Globus pallidus (tissue), 1 donor: ENCODE measurements at places on chromosomes 16 and 17.

GRCh38 chr16:86085795-86086194 is 186.8 kb downstream of the IRF8 start:
- no peak for DNase-seq

DNA sequence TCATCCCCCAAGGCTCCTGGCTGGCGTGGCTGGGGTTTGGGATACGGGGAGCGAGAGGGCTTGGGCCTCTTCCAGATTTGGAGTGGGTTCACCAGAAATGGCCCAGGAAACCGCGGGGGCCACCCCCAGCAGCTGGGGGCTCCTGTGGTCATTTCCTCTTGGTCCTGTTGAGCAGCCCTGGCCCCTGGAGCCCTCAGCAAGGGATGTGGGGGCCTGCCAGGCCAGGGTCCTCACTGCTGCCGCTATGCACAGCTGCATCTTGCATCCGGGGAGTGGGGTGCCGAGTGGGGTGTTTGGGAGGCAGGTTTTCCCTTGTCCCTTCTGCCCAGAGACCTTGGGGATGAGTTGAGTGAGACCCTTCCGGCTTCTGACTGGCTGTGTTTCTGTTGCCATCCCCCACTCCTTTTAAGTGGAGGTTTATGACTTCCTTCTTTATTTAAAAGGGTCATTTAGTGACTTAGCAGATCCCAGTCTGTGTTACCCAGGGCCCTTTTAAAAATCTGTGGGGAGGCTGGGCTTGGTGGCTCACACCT is 319.8 kb downstream of the SEC14L1 start:
- no peak for DNase-seq

DNA sequence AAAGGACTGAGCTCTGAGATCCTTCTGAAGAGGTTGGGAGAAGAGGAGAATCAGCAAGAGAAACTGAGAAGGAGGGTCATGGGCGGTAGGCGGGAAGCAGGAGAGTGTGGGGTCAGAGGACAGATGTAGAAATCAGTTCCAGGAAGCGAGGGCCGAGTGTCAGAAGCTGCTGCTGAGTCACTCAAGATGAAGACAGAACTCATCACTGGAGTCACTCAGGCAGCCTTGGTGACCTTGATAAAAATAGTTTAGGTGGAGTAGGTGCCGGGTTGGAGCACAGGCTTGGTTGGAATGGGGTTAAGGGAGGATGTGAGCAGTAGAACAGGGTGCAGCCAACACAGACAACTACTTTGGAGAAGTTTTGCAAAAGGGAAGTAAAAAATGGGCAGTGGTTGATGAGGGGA is 6.1 kb upstream of the ITGAM start:
- peak; percentile 25 for DNase-seq

DNA sequence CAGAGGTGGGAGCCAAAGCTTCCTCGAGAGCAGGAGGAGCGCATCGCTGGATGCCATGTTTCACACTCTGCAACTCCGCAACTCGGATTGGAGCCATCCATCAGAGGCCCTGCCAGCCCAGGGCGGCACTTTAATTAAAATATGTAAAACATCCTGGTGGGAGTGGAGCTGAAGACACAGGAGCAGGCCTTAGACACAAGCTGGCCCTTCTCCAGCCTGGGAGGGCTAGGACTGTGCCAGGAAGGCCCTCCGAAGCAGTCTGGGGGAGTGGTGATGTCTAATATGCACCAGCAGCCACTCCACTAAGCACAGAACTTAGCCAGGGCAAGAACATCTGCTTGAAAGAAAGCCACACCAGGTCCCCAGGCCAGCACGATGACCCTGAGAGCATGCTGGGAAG is 5.8 kb upstream of the CCDC182 start:
- DNase-seq = no peak

DNA sequence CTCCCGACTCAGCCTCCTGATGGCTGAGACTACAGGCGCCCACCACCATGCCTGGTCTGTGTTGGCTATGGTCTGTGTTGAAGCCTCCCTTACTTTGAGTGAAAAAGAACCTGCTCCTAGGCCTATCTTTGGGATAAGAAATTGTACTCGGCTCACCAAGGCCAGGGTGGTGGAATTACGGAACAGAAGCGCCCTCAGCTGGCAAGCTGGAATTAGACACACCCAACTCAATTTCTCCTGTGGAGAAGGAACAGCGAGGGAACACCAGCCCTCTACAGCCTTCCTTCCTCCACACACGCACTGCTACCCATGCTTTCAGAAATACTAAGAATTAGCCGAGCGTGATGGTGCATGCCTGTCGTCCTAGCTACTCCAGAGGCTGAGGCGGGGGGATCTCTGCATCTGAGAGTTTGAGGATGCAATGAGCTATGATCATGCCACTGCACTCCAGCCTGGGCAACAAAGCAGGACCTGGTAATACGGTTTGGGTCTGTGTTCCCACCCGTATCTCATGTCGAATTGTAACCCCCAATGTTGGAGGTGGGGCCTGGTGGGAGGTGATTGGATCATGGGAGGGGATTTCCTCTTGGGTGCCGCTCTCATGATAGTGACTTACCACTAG is 40.1 kb upstream of the RBBP6 start:
- DNase-seq = peak; percentile 12

- no peak for DNase-seq
Measured at GRCh38 chr17:43680461-43680860, 18.7 kb upstream of the MEOX1 start.

DNA sequence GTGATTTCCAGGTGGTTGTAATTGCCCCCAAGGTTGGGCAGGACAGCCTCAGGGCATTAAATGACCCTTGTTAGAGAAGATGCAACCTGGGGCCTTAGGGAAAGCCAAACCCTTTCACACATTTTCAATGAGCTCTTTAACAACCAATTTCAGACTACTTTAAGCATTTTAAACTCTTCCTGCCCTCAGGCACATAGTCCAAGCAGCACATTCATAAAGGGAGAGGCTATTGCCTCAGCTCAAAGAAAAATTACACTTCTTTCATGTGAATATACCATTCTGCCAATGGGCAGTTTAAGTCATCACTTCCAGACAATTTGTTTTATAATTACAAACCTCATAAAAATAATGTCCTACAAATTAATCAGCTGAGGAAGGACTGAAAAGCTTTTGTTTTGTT is 544.5 kb downstream of the NPIPA7 start:
- no peak for DNase-seq

DNA sequence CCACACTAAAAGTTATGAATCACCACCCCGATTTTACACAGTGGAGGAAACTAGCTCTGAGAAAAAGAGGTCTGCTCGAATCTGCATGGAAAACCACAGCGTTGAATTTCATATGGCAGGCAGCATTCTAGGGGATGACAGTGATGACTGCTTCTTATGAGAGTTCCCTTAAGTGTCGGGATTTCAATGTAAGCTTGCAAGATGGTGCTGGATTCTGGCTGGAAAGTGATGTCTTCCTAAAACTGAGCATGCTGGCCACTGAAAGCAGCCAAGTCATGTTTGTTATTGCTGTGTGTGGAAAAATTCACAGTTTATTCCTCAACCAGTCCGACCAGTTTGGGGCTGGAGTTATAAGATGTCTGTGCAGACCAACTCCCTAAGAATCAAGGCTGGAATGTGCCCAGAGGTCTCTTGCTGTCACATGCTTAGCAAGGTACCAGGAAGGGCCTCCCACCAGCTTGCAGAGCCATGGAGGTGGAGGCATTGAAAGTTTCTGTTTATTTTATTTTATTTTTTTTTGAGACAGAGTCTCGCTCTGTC is 37.2 kb upstream of the GAN start:
- DNase-seq = no peak

DNA sequence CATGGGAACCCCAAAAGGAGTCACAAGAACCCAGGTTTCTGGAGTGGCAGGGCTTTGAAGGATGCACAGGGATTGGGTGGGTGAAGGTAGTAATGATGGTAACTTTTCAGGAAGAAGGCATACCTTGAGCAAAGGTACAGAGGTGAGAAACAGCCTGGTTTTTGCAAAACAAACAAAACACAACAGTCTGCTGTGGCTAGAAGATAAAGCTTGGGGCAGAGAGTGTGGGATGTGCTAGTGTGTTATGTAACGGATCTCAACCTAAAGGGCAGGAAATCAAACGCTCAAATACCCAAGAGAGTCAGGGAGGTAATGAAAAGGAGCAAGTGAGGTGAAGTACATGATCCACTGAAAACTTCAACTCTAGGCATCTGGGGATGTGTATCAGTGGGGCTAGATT is 4.6 kb downstream of the PTGES3L start:
- DNase-seq = no peak

- no peak for DNase-seq
Measured at GRCh38 chr17:62778990-62779681, 29.0 kb downstream of the MARCHF10 start.

DNA sequence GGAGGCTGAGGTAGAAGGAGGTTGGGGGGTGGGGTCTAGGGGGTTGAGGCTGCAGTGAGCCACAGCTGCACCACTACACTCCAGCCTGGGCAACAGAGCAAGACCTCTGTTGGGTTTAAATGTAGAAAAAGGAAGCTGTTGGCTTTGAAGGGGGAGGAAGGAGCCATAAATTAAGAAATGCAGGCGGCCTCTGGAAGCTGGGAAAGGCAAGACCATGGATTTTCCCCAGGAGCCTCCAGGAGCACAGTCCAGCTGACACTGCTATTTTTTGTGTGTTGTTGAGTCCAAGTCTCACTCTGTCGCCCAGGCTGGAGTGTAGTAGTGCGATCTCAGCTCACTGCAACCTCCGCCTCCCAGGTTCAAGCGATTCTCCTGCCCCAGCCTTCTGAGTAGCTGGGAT is 15.9 kb downstream of the LITAF start:
- DNase-seq = no peak

DNA sequence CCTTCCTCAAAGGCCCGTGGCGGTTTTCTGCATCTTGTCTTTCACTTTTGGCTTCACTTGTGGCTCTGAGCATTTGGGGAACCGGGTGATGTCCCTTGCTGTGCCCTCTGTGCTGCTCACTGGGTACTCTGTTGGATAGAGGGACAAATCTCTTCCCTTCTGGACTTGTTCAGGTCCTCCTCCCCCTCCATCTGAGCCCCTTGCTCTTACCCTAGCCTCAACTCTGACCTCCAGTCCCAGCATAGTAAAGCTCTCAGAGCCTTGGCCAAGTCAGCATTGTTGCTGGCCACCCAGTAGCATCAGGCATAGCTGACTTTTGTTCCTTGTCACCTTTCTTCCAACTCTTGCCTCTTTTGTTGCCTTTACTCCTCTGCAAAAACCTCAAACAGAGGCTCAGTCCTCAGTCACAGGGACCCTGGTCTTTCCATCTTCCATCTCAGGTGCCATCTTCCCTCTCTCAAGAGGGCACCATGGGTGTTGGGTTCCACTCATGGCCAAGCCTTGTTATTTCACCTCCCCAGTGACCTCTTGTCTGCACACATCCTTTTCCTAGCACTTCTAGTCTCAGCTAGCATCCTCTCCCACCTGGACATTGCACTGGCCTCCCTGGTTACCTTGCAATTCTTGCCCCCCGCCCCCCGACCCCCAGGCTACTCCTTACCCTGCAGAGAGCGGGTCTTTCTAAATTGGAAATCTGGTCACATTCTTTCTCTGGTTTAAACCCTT is 393 bp upstream of the PSMB10 start:
- no peak for DNase-seq

GRCh38 chr16:1572673-1573072 is 39.2 kb downstream of the IFT140 start:
- DNase-seq = no peak

- DNase-seq = peak; percentile 54
Measured at GRCh38 chr17:68172461-68172954, 75.3 kb upstream of the AMZ2 start.

- no peak for DNase-seq
Measured at GRCh38 chr17:78314683-78315354, 45.1 kb downstream of the SOCS3 start.

DNA sequence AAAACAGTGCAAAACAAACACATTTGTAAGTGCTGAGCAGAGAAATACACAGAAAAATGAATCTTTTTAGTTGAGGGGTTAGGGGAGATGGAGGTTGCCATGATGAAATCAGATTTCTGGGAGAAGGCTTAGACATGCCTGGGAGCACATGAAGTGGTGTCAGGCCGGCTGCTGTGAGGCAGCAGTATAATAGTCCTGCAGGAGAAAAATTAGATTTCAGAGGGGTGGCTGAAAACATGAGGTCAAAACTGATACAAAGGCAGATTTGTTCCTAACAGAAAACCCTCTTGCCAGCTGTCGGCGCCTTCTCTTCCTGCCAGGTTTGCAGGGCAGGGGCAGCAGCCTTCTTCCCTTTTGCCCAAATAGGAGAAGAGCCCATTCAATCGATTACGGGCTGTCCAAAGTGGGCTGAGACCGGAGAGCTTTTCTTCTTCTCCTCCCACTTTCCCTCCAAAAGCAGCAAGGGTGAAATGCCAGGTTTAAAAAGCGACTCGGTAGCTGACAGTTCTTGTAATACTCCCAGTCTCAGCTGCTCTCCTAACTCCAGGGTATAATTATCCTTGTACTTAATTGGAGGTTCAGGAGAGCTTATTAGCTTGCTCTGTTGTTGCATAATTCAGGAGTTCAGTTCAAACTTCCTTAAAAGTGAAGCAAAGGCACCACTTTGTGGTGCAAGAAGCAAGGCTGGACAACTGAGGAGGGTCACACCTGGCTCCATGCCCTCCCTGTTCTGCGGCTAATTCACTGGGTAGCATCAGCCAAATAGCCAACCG is 80.0 kb downstream of the PCTP start:
- no peak for DNase-seq

DNA sequence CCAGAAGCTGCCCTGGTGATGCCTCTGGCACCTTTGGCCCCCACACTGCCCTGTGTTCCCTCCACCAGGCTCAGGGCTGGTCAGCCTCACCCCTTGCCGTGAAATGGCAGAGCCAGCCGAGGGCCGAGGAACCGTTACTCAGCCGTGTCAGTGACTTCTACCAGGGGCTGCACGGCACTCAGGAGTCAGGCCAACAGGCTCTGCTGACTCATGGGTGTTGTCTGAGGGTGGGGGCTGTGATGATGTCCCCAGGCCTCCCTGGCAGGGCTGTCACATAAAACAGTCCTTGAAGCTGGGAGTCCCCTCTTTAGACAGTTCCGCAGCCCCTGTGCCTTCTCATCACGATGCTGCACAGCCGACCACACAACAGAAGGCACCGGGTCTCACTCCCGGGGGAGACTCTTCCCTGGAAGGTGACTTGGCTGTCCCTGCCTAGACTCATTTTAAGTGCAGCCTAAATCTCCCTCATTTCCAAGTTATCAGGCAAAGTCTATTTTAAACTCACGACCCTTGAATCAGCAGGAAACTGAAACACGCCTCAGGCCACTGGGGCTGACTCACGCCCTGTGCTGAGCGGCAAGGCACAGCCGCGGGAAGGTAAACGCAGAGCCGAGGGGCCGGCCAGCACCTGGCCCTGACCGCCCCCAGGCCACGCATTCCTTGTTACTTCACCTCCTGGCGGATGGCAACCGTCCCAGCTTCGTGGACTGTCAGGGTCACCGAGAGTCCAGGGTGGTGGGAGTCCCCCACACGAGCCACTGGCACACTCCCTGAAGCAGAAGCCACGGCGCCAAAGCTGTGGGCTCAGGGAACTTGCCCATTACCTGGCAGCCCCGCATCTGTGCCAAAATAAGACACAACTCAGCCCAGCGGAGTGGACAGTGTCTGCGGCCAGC is 102.6 kb downstream of the ZNF778 start:
- no peak for DNase-seq

- no peak for DNase-seq
Measured at GRCh38 chr17:78672871-78673371, 95.7 kb upstream of the DNAH17 start.

- DNase-seq = no peak
Measured at GRCh38 chr16:86906623-86907022, 328.3 kb downstream of the FOXL1 start.
